ENCODE measurements at places on chromosomes 16 and 17.

- DNase-seq, result no peak
These were observed 910 bp upstream of the RAMP2 start for GRCh38 chr17:42759982-42760651.

- DNase-seq, result no peak
These were observed 348.3 kb downstream of the C16orf95 start for GRCh38 chr16:86968866-86969265.

GRCh38 chr17:73196500-73196899 lies 3.6 kb downstream of the COG1 start:
- DNase-seq, result no peak

DNA sequence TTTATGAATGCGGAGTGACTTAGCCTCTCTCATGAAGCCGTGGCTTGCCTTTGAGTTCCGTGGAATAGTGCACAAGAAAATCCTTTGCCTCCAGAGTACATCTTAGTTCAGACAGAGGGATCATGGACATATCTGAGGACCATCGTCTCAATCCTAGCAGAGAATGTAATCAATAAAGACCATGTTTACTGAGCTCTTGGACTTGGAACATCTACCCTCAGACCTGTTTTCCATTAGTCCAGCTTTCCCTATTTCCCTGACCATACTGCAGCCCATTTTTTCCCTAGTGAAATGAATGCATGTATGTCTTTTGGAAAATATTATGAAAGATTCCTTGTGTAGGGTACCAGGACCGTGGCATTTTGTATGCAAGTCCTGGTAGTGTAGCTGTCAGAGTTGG lies 90.2 kb downstream of the PLCG2 start:
- DNase-seq, result no peak

GRCh38 chr16:68035227-68035626 lies 12.1 kb downstream of the DUS2 start:
- no peak for DNase-seq

DNA sequence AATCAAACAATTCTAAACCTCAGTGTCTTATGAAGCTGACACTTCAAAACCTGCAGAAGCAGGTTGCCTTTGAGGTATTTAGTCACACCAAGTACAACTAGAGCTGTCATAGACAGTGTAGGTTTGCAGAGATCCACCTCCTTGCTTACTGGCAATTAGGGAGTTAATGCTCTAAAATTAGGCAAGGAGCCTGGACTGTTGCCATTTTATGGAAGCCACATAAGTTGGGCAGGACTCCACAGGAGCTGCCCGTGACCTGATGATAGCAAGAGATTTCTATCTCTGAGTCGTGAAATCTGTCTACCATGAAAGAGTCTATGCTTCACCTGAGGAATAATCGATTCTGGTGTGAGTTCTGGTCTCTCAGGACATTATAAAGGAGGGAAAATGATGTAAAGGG lies 8.9 kb downstream of the EME1 start:
- DNase-seq, result no peak

- DNase-seq, result no peak
These were observed 101.8 kb downstream of the CBLN1 start for GRCh38 chr16:49179714-49180330.

- no peak for DNase-seq
These were observed 80.7 kb upstream of the TNRC6C start for GRCh38 chr17:77877646-77878355.

DNA sequence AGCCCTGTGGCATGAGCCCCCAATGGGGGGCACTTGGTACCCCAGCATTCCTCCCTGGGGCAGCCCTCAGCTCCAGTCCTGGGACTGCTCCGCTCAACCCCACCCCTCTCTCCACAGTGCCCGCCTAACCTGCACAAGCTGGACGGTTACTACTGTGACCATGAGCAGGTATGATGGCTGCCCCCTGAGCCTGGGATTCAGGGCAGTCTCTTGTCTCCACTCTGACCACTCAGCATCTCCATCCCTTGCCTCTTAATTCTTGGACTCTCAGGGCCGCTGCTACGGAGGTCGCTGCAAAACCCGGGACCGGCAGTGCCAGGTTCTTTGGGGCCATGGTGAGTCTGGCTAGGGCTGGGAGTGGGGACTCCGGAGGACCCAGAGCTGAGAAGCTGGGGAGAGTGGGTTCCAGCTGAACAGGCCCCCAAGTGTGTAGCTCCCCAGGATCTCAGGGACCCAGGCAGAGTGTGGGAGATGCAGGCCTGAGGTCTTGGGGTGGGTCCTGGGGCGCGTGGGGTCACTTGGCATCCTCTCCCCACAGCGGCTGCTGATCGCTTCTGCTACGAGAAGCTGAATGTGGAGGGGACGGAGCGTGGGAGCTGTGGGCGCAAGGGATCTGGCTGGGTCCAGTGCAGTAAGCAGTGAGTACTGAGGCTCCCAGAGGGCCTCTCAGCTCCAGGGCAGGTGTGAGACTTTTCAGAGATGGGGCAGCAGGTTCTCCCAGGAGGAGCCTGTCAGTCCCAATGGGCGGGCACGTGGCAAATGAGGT lies 18.0 kb downstream of the ADAM11 start:
- DNase-seq, result no peak

- DNase-seq, result no peak
These were observed 286.7 kb downstream of the SEC14L1 start for GRCh38 chr17:77427391-77427991.

GRCh38 chr17:58084317-58084981 lies 1.2 kb downstream of the DYNLL2 start:
- DNase-seq, result no peak

Measured in brain pericyte (primary cell).